NCI-H524 treated with DMSO at 0.1 percent for 48 hours (cell line): ENCODE measurements at places on chromosomes 1 and 21.
A peak's percentile ranks its signal among the peaks of the same experiment; 100 is the strongest.

DNA sequence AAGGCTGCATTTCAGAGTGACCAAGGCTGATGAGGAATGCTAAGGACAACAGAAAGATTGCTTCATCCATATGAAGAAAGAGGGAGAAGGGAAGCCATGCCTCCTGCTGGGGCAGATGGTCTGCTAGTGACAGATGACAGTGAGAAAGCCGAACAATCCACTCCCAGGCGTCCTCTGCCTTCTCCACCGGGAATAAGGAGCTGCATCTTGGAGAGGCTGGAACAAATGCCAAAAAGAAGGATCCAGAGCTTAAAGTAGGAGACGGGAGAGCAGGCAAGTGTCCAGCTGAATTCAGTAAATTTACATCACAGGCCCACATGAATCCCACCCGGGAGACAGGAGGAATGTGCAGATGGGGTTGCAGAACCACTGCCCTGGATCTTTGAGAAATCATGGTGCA lies 33.4 kb downstream of the DDX20 start:
- DNase-seq = no peak

- DNase-seq = no peak
Measured at GRCh38 chr1:38000233-38000528, 5.1 kb downstream of the FHL3 start.

- DNase-seq = peak; percentile 73
Measured at GRCh38 chr21:42144679-42145568, 73.8 kb downstream of the UMODL1 start.

- no peak for DNase-seq
Measured at GRCh38 chr1:109793486-109794318, 30.0 kb upstream of the EPS8L3 start.

DNA sequence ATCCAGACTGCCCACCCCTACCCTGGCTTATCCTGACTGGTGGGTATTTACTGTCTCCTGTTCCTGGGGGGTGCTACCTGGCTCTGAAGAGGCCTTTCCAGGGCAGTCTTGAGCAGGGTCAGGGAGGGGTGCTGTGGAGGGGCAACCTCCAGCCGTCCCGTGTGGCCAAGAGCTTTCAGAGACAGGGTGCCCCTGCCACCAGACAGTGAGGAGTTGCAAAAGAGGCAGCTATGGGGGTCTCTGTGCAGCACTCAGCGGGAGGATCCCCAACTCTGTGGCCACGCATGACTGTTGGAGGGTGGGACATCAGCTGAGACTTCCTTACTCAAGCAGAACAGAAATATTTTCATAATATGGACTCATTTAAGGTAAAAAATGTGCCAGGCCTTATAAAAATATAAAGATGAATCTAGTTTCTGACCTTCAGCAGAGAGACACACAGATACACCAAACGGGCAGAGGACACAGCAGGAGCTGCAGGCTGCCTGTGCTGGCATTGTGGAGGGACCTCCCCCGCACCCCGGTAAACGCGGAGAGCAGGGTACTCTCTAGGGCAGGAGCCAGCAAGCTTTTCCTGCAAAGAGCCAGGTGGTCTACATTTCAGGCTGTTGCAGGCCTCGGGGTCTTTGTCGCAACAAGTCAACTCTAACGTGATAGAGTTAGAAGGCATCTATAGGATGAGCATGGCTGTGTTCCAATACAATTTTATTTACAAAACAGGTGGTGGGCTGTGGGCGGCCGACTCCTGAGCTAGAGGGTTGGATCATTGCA lies 252.6 kb downstream of the RHOU start:
- DNase-seq = no peak

- no peak for DNase-seq
Measured at GRCh38 chr1:30727824-30728223, 4.4 kb upstream of the MATN1 start.

DNA sequence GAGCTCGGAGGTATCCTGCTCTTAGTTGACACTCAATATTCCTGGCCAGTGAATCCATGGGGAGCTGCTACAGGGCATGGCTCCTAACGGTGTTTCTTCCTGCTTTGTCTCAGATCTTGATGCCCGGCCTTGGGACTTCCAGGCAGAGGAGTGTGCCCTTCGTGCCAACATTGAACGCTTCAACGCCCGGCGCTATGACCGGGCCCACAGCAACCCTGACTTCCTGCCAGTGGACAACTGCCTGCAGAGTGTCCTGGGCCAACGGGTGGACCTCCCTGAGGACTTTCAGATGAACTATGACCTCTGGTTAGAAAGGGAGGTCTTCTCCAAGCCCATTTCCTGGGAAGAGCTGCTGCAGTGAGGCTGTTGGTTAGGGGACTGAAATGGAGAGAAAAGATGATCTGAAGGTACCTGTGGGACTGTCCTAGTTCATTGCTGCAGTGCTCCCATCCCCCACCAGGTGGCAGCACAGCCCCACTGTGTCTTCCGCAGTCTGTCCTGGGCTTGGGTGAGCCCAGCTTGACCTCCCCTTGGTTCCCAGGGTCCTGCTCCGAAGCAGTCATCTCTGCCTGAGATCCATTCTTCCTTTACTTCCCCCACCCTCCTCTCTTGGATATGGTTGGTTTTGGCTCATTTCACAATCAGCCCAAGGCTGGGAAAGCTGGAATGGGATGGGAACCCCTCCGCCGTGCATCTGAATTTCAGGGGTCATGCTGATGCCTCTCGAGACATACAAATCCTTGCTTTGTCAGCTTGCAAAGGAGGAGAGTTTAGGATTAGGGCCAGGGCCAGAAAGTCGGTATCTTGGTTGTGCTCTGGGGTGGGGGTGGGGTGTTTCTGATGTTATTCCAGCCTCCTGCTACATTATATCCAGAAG lies 16.7 kb downstream of the ALX3 start:
- DNase-seq = no peak

DNA sequence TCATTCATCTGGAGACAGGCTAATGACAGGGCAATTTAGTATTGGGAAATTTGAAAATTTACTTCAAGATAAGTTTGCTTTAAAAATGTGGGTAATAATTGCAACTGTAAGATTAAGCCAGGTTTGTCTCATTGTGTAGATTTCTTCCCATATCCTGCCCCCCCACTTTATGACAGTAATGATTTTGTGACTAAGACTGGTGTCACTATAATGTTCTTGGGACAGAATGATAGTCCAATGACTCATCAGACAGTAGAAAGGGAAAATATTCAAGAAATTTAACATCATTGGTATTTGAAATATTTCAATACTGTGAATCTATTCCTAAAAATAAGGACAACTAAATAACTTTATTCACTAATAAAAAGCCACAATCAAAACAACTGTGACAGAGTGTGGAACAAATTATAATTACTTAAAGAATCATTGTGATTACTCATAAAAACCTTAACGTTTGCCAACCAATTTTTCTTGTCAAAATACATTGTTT lies 36.7 kb downstream of the FH start:
- no peak for DNase-seq

DNA sequence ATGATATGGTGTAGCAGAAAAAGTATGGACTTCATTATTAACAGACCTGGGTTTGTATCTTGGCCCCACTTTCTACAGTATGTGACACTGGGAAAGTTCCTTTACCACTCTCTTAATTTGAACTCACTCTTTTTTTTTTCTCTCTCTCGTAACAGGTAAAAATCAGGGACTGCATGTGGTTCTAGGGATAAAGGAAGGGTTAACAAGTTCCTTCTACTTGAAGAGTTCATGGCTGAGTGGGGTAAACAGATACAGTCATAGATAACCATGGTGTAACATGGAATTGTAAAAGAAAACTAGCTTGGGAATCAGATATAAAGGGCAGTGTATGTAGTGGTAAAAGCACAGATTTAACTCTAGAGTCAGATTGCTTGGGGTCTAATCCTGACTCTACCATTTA lies 21.2 kb downstream of the ZYG11B start:
- no peak for DNase-seq

- no peak for DNase-seq
Measured at GRCh38 chr1:208557046-208557722, 313.0 kb upstream of the PLXNA2 start.

- no peak for DNase-seq
Measured at GRCh38 chr21:33783187-33783979, 132.2 kb downstream of the ATP5PO start.

DNA sequence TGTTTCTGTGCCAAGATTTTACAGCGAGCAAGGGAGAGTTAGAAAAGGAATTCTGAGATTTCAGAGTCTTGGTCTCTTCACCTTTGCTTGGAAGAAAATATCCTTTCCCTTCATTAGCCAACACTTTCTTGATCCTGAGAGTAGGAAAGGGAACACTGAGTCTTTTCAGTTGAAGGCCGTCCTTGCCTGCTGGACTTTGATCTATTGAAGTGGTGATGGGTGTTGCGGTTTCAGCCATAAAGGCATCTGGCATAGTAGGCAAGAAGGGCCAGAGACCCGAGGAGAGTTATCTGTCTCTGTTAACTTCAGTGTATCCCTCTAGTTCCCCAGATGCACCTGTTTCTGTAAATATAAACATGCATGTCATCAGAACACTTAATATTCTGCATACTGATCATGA lies 9.7 kb downstream of the SELE start:
- DNase-seq = no peak

- no peak for DNase-seq
Measured at GRCh38 chr1:72018562-72018961, 263.8 kb downstream of the NEGR1 start.

GRCh38 chr1:200786788-200787187 lies 48.1 kb downstream of the CAMSAP2 start:
- no peak for DNase-seq

- DNase-seq = no peak
Measured at GRCh38 chr1:15246960-15247614, at the start of gene FHAD1. Gene FHAD1 (plus strand): TSS chr1:15247223. CDS start chr1:15251785, 4,562 bp downstream.

- no peak for DNase-seq
Measured at GRCh38 chr1:96009831-96010434, 711.7 kb upstream of the PTBP2 start.

GRCh38 chr1:209421186-209421585 lies 162.3 kb upstream of the CAMK1G start:
- no peak for DNase-seq

DNA sequence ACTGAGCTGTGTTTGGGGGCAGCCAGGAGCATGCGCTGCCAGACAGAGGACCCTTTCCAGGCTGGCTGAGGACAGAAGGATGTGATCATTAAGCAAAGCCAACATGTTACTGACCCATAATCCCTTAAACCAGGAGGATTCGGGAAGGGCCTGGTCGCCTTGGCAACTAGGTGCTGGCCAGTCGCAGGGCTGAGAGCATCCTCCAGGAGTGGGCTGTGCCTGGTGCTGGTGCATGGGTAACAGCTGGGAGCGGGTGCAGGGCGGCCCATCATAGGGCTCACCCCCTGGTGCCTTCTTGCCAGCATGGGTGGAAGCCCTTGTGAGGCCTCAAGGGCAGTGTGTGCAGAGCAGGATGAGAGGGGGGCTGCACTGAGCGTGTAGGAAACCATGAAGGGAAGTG lies 17.2 kb downstream of the CDK18 start:
- DNase-seq = peak; percentile 87

DNA sequence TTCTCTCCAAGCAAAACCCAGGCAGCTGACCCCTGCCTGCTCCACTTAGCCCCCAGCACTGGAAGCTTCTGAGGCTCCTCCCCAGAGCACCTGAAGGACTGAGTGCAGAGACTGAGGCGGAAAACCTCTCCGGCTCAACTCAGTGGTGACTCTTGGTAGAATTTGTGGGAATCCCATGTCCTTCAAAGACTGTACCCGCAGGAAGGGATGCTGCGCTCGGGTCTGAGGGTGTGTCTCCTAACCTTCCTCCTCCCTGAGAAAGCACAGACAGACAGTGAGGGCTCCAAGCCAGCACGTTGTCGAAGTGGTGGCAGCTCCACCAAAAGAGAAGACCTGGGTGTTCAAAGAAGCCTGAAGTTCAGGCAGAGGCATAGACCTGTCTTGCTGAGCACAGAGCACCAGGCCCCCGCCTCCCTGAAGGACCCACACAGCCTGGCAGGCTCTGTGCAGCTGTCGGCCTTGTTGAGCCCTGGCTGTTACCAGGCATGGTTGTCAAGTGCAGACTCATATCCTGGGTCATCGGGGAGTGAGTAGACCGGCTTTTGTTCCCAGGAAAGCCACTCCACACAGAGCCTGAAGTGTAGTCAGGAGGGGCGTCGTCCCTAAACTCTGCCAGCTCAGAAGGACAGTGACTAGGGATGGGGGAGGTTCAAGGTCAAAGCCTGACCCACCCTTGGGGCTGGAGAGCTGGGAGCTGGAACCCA lies 36.7 kb downstream of the CSMD2 start:
- no peak for DNase-seq

DNA sequence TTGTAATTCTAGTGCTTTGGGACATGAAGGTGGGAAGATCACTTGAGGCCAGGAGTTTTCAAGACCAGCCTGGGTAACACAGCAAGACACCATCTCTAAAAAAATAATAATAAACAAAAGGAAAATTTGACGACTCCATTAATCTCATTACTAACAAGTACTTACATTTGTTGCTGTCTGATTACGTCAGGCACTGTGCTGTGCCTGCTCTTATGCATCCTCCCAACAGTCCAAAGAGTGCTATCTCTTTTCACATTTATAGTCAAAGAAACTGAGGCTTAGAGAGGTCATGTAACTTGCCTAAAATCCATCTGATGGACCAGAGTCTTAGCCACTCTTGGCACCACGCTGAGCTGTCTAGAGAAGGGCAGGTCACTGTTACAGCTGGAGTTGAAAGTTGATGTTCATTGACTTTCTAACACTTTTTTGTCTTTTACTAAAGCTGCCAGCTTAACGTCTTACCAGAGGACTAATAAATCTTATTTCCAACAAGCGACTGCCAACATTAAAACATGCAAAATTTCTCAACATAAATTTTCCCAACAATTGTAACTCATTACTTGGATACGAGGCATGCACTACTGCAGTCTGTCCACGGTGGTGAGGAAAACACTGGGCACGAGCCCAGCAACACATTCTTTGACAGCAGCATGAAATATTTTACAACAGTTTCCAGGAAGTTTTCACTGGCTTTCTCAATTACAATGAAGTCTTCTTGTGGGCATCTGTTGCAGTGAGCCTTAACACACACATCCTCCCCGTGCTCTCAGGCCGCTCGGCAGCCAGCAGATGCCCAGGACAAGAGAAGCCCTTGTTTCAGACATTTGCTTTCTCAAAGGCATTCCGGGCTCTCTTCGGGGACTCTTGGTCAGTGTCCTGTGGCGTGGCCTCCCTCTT lies 262.9 kb upstream of the PROX1 start:
- no peak for DNase-seq
